NCI-H446 (cell line): ENCODE measurements at places on chromosomes 12 and 14.

- DNase-seq = peak; percentile 44
Measured at GRCh38 chr12:13171921-13172859, 24.3 kb upstream of the EMP1 start.

DNA sequence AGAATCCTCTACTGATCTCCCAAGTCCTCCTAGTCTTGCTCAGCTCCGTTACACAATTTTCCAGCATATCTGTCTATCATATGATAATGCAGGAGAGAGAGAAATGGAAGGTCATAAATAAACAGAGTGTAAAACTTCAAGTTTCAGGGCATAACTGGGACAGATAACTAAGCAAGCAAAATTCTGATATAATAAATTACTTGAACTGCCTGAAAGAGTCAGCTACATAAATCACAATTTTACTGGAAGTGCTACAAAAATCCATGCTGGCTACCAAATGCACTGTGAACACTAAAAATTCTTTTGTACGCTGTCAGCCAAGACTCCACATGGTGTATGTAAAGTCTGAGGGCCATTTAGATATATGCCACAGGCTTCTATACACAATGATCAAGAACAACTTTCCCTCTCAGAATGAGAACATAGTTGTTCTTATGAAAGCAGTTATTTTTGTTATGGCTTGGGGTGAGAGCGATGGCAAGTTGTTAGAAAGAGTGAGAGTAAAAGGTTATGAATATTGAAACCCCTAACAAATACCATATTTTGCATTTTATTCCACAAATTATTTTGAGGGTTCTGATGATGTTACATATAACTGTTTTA is 41.1 kb downstream of the GRIP1 start:
- peak; percentile 21 for DNase-seq

DNA sequence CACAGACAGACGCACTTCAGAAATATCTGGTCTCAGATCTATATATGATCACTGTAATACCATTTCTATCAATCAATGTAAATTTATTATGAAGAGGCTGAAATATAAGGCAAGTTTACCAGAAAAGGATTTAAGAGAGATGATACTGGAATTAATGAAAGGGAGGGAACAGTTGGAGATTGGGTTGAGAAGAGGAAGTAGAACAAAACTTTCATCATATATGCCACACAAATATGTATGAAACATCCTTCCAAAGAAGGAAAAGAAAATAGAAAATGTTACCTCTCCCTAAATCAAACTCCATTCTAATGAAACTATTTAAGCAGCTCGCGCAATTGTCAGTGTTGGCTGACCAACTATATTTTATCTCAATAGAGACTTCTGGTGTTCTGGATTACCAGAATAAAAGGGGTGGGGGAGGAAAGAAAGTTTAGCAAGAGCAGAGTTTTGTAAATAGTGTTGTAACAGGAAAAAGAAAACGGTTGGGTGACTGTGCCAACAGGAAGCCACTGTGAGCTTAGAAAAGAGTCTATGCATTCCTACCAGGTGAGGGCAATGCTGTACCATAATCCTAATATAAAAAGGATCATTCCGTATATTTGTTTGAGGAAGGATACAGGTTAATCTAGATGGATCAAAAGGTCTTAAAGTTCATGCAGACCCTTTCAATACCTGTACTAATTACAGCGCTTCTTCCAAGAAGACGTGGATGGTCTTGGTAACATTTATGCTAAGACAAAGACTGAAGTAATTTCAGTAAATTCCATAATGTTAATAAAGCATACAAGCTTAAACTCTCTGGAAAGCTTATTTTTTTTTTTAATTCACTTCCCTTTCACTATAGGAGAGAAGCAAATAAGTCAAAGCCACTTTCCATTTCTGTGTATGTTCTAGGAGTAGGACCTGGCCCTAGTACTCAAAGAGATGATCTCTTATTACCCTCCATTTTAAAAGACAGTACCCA is 14.5 kb upstream of the LLPH start:
- peak; percentile 33 for DNase-seq

DNA sequence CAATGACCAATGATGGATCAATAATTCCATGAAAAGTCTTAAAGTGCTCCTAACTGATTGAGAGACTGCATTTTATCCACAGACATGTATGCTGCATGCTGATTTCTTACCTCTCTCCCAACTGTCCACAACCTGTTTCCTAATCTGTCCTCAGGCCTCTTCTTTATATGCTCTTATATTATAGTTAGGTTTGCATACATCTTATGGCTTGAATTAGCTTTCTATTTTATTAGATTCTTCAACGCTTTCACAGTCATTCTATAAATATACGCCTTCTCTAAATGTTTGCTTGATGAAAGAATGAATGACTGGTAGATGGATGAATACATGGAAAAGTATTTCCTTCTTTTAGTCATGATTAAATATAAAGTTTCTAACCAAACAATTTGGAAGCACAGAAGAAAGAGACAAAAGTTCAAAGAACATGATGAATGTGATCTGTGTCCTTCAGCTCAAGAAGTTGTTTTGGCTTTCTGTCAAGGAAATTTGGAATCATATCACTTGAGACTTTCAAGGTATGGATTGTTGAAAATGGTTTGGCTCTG is 91.8 kb upstream of the NPAS3 start:
- no peak for DNase-seq

DNA sequence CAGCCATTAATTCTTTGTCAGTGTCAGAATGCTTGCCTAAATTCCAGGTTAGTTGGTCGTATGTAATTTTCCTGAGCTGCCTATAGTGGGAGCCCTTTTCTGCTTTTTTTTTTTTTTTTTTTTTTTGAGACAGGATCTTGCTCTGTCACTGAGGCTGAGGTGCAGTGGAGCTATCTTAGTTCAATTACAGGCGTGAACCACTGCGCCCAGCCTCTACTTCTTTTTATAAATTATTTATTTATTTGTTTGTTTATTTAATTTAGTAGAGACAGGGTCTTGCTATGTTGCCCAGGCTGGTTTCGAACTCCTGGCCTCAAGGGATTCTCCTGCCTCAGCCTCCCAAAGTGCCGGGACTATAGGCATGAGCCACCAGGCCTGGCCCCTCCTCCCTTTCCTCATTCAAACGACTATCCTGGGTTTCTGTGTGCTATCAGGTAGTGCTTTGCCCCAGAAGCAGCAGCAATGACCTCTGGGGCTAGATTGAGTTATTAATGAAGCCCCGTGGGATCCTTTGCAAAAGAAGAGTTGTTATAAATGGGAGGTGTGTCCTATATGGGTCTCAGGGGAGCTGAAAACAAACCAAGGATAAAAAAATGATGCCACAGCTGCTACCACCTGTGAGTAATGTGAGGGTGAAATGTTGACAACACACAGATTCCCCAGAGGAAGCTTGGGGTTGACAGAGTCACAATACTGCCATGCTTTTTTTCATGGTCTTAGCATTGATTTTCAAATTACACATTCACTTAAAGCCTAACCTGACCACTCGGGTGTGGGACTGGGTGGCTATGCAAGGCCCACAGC is 34.6 kb upstream of the NFKBIA start:
- DNase-seq = no peak

DNA sequence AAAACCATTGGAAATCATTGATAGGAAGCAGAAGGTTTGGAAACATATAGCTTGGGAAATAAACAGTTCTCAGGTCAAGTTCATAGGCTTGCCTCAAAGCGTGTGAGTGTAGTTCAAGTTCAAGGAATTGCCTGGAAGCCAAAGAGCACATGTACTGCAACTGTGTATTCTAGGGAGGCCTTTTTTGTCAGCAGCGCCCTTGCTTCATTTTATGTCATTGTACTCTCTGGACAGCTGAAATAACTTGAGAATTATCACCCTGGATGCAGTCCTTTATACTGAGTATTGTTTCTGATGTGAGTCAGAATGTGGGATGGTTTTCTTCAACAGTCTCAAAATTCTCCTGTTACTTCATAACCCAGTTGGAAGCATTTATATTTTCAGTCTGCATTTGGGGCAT is 16.0 kb upstream of the EVL start:
- no peak for DNase-seq

- no peak for DNase-seq
Measured at GRCh38 chr12:106760184-106760531, 14.3 kb upstream of the RIC8B start.
